ENCODE measurements at places on chromosomes 4 and X.
A peak's percentile ranks its signal among the peaks of the same experiment; 100 is the strongest.

- DNase-seq, result peak; percentile 28
These were observed 51.5 kb upstream of the TRIM2 start for GRCh38 chr4:153152501-153153338.

GRCh38 chr4:98630737-98631454, 27.5 kb downstream of the TSPAN5 start:
- DNase-seq, result no peak

GRCh38 chr4:102157984-102158383, 187.3 kb downstream of the SLC39A8 start:
- DNase-seq, result no peak

GRCh38 chr4:185771711-185772390, 40.1 kb downstream of the SORBS2 start:
- DNase-seq, result no peak

DNA sequence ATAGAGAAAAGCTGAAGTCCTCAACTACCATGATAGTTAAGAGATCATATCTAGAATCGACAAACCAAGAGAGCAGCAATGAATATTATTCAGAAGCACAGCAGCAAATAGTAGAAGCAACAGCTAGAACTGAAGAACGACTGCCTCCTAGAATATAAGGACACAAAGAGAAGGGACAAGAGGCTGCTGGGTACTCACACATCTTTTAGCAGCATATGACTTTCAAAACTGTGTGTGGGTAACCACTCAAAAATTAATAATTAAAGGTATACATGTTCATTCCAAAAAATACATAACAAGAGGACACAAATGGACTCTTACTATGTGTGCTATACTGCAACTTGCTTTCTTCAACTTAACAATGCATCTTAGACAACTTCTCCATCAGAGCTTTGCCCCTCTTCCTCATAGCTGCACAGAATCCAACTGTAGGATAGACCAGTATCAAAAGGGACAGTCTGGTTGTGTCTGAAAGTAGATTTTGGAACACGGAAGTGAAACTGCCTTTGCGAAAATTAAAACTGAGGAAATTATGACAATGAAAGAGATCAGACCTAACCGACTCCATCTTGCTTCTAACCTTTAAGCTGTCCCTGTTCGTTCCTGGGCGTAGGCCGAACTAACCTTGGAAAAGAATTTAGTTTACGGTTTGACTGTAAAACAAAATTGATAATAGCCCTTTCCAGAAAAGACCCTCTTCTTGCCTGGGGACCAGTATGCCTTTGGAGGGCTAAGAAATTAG, 125.7 kb downstream of the SH3KBP1 start:
- DNase-seq, result no peak

- DNase-seq, result no peak
These were observed 324.1 kb upstream of the GALNT7 start for GRCh38 chr4:172844556-172844955.

- no peak for DNase-seq
These were observed 57.2 kb downstream of the FNIP2 start for GRCh38 chr4:158826057-158826456.

DNA sequence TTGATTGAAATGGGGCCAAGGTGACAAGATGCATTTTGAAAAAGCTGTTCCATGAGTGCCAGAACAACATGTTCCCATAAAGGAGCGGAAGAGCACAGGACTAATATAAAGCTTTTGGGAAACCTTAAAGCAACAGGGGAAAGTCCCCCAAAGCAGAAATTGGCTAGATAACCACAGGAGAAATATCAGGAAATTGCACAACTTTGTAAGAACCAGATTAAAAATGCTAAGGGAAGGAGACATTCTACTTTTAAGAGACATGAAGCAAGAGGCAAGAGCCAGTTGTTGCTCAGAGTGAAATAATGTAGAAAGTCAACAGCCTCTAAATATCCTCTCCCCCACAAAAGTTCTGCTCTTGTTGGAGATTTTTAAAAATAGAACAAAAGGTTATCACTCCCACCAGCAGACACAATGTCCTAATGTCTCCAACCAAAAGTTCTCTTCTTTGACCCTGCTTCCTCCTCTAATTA, 85.2 kb upstream of the LNX1 start:
- DNase-seq, result no peak

DNA sequence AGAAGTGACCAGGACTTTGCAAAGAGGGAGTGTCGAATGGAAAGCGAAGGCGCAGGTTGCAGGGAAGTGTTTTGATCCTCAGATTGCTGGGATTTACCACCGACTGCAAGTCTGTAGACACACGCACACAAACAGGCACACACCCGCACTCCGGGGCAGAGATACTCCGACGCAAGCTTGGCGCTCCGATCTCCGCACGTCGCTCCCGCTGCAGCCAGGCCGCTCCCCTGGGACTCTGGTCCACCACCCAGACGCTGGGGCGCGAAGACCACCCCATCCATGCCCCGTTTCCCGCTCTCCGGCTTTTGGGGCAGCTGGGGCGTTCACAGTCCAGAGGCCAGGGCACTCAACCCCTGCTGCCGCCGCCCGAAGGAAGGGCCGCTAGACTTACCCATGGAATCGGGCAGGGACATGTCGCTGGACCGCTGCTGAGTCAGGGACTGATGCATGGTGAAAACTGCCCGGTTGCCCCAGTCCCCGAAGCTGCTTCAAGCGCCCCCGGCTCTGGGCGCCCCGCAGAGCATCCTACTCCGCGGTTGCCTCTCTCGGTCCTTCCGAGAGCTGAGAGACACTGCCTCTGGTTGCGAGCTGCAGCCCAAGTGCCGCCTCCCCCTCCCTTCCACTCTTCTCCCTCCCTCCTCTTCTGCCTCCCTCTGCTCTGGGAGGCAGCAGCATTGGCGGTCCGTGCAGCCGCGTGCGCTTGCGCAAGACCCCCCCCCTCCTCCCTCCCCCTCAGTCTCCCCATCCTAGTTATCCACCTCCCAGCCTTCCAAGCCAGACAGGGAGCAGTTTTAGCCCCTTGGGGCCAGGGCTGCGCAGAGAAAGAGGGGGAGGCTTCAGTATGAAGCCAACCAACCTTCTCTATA, at the start of gene TMEM255A:
TSS of gene TMEM255A (minus strand) at position 601 of the 866 bp plus-strand sequence. CDS start at position 449, 152 bp downstream.
- no peak for DNase-seq

- no peak for DNase-seq
These were observed 1112.5 kb downstream of the TECRL start for GRCh38 chr4:63296773-63297172.

GRCh38 chr4:123325241-123325681, 71.3 kb upstream of the SPRY1 start:
- no peak for DNase-seq

- DNase-seq, result no peak
These were observed 132.2 kb downstream of the VEGFC start for GRCh38 chr4:176660561-176660960.

- DNase-seq, result no peak
These were observed 149.3 kb upstream of the EOLA2 start for GRCh38 chrX:150087612-150088011.

DNA sequence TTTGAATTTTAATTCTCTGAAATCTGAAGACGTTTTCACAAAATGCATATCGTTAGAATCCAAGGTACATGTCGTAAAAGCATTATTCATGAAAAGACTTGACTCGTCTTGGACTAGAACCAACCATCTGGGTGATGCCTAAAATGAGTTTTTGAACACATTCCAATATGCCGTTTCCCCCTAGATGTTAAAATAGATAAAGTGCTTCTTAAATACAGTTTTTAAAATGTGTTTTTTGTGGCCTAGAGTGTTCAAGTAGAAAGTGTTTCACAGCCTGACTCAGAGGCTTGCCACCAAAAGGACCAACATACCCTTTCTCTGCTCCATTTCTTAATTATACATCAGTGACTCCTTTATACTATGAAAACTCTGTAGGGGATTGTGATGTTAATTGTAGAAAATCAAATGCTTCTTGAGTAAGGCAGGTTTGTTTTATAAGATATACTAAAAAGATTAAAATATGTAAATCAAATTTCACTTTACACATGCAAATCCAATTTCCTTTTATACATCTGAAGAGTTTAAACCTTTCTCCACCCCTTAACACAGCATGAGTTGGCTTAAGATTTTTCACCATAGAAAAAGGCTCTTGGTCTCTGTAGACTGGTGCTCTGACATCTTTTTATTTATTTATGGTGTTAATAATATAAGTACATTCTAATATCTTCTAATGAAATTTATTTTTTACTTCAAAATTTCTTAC, 48.4 kb downstream of the PRKG2 start:
- no peak for DNase-seq

- DNase-seq, result no peak
These were observed 121.0 kb downstream of the PPA2 start for GRCh38 chr4:105352826-105353225.

- no peak for DNase-seq
These were observed 40.5 kb downstream of the HMGB2 start for GRCh38 chr4:173293663-173294062.
